ENCODE measurements at places on chromosomes 13 and 19.

- no peak for DNase-seq
Measured at GRCh38 chr19:604355-604754, 14.7 kb downstream of the HCN2 start.

DNA sequence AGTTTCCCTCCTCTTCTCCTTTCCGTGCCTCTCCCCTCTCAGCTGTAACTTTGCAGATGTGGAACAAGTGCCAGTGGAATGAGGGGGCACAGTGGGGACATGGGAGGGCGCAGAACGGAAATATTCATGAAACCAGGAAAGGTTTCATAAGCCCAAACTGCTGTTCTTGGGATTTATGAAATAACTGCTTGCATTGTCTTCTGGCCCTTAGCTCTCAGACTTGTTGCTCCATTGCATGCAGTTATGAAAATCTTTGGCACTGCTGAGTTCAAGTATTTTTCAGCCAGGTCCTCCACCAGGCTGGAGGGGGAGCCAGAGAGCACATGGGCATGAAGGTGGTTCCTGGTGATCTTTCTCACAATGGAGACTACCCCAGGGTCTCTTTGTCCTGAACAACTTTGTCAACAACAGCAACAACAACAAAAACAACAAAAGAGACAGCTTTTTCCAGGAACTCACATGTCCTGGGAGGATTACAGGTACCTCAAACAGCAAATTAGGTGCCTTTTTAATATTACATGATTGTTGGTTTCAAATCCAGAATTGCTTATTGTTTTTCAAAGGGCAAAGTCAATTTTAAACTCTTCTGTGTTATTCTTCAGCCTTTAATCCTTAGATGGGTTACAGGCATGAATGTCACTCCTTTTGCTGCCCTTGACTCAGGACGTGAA is 1.5 kb downstream of the RGCC start:
- peak; percentile 86 for DNase-seq

DNA sequence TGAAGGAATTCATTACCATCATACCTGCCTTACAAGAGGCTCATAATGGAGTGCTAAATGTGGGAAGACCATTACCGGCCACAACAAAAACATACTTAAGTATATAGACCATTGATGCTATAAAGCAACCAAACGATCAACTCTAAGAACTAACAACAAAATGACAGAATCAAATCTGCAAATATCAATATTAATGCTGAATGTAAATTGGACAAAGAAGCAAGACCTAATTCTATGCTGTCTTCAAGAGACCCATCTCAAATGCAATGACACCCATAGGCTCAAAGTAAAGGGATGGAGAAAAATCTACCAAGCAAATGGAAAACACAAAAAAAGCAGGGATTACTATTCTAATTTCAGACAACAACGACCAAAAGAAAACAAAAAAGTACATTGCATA is 52.3 kb upstream of the GPC6 start:
- no peak for DNase-seq

DNA sequence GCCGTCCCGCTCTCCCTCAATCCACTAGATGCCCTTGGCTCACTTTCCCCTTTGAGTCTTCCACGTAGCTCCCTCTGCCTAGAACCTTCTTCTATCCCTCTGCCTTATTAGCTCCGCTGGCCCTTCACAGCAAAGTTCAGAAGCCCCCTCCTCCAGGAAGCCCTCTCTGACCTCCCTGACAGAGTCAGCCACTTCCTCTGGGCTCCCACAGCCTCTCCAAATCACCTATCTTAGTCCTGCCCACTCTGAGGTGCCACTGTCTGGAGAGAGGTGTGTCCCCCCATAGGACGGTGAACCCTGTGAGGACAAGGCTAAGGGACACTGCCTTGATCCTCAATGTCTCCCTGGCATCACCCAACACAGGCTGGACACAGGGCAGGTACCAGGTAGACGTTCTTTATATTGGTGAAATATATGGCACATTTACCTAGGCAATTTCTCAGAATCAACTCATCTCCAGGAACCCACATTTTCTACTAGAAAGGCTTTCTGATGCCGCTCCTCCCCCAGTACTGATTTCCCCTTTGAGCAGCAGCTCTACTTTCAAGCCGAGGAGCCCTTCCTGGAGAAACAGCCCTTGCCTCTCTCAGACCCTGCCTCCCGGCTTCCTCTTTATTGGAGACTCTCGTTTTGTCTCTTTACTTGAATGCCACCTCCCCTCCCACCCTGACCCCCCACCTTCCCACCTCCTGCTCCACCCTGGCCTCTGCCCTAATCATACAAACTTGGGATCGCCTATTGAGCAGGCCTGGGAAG is 3.4 kb upstream of the TGFB1 start:
- no peak for DNase-seq

DNA sequence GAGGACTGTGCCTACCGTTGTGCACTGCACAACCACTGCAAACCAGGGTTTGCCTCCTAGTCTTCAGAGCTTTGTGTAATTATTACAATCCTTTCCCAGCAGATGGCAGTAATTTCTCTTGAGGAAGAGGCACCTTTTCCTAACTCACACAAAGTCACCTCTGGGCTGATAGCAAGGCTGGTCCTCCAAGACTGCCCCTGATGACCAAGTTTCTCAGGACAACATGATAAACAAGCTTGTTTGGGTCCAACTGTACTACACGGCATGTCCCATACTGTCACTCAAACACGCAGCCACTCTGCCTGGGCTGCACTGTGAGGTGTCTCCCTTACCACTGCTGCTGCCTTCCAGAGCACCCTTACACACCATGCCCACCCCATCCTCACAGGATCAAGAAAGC is 39.3 kb downstream of the RFXAP start:
- DNase-seq, result peak; percentile 35

DNA sequence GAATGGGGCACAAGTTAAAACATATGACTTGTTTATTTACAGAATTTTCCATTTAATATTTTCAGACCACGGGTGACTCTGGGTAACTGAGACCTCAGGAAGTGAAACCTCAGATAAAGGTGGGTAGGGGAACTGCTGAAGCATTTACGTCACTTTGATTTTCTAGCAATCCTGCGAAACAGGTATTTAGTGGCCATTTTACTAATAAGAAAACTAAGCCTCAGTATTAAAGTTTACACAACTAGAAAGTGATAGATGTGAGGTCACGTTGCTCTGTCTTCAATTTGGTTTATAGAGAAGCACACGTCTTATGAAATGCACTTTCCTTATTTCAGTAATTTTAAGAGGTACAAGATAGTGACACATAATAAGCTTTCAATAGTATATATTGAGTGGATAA is 402.8 kb downstream of the FGF9 start:
- DNase-seq, result no peak
